ENCODE measurements at places on chromosomes 2 and 18. TPM values are rescaled to one million over a fixed set of nuclear protein-coding genes. Genes with fewer than 3 reads are reported as not detected.

The PCARE gene
- not detected for total RNA-seq

The AAMP gene
- 61.5 TPM for total RNA-seq

- H3K27ac ChIP-seq = no peak overlapping the region
- H3K4me3 ChIP-seq = no peak overlapping the region
- H3K27me3 ChIP-seq = no peaks in the 10 kb centered on the region
- no peak for DNase-seq
Measured at GRCh38 chr2:219123356-219124135, 37.1 kb downstream of the NHEJ1 start.

GRCh38 chr2:66565291-66565690, 130.4 kb downstream of the MEIS1 start:
- H3K36me3 ChIP-seq = no peaks in the 10 kb centered on the region
- no peak for DNase-seq
- no peak overlapping the region for H3K27ac ChIP-seq
- peaks cover 64% of the 10 kb centered on the region for H3K4me1 ChIP-seq
- H3K4me3 ChIP-seq = no peak overlapping the region

GRCh38 chr2:100983201-100983600, 18.9 kb upstream of the RPL31 start:
- no peaks in the 10 kb centered on the region for H3K36me3 ChIP-seq
- H3K4me1 ChIP-seq = no peaks in the 10 kb centered on the region
- H3K4me3 ChIP-seq = no peak overlapping the region
- H3K27ac ChIP-seq = no peak overlapping the region
- DNase-seq = no peak
- H3K27me3 ChIP-seq = no peaks in the 10 kb centered on the region

DNA sequence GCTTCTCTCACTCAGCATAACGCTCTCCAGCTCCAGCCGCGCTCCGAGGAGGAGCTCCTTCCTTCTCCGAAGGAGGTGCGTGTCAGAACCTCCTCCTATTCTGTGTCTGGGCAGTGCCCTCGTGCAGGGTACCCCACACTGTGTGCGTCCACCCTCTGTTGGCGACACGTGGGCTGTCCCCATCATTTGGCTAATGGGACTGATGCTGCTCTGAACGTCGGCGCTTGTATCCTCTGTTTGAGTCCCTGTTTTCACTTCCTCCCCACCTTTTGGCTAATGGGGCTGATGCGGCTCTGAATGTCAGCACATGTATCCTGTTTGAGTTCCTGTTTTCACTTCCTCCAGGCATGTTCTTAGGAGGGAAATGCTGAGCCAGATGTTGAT, 22.2 kb downstream of the KCNG2 start:
- no peaks in the 10 kb centered on the region for H3K27me3 ChIP-seq
- no peak for DNase-seq
- H3K4me1 ChIP-seq = no peaks in the 10 kb centered on the region
- H3K36me3 ChIP-seq = no peaks in the 10 kb centered on the region
- no peak overlapping the region for H3K27ac ChIP-seq

GRCh38 chr2:240455647-240456446, 20.4 kb downstream of the GPC1 start:
- H3K27me3 ChIP-seq = no peaks in the 10 kb centered on the region
- no peak for DNase-seq
- H3K4me1 ChIP-seq = peaks cover 31% of the 10 kb centered on the region
- no peak overlapping the region for H3K4me3 ChIP-seq
- no peaks in the 10 kb centered on the region for H3K36me3 ChIP-seq

DNA sequence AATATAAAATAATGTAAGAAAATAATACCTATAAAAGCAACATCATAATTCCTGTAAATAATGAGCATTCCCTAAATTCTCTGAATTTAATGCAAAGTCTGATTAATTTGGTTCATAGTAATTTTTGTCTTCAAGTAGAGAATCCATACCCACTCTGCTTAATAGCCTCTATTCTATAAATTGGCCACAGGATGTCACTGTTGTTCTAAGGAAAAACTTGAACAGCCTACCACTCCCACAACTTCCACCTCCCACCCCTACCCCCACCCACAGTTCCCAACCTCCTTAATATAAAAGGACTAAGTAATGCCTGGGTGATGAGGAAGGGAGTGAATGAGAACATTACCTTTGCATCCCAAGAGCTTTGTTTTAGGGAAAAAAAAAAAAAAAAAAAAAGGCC, 27.2 kb upstream of the BBS5 start:
- no peak overlapping the region for H3K4me3 ChIP-seq
- H3K36me3 ChIP-seq = no peaks in the 10 kb centered on the region
- H3K27me3 ChIP-seq = no peaks in the 10 kb centered on the region
